ENCODE measurements at places on chromosomes 12 and 14.

DNA sequence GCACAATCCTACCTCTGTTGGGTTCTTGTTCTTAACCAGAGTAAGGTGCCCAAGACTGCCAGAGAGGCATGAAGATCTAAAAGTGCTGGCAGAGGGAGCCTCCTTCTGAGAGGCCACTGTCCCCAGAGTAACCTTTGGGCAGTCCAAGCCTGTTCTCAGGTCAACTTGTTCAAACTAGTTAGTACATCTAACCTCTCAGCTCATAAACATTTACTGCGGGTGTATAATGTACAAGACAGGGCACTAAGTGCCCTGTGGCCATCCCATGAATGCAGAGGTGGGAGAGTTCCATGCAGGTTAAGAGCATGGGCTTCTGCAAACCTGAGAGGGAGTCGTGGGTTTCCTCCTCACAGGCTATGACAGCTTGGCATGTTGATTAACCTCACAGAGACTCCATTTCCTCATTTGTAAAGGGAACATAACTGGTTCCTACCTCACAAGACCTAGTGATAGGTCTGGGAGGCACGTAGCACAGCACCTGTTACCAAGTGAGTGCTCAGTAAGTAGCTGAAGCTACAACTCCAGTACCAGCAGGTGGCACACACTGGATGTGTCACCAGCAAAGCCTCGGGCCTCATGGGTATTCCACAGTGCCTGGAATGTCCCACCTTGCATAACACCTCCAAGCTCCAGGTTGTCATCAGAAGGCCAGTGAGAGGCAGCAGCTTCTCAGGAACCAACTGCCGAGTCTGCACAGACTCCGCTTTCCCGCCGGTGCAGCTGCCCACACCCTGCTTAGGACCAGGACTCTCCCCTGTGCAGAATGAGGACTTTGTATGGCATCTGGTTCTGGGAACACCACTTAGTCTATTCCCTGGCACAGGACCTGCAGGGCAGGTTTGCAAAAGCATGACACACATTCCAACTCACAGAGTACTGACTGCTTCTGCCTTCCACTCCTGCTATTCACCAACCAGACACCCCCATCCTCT, 4.4 kb downstream of the VDR start:
- DNase-seq = no peak

GRCh38 chr12:57734591-57734990, 4.0 kb downstream of the AGAP2 start:
- DNase-seq = no peak

DNA sequence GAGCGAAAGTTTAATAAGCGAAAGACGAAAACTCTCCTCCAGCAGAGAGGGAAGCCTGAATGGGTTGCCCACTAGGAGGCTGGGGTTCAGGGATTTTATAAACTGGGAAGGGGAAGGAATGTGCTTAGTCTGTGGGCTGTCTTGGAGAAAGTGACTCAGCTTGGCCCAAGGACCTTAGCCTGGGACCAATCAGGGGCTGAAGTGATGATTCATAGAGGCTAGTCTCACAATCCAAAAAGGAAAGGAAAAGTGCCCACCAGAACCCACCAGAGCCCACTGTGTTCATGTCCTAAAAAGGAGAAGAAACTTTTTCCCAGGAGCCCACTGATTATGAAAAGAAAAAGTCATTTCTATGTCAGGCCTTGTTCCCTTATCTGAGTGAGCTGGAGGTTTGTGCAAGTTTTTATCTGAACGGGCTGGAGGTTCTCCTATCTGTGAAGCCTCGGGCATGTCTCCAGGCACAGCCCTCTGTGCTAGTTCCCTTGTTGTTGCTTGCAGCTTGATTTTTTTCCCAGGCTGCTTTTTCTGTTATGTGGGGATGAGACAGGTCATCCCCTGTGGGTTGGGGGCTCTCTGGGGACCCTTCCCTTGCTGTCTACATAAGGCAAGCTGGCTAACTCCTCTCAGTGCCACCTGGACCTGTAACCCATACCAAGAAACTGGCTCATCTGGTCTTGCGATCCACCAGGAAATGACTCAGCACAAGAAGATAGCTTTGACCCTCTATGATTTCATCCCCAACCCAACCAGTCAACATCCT, 8.3 kb upstream of the GOLGA5 start:
- DNase-seq = no peak

DNA sequence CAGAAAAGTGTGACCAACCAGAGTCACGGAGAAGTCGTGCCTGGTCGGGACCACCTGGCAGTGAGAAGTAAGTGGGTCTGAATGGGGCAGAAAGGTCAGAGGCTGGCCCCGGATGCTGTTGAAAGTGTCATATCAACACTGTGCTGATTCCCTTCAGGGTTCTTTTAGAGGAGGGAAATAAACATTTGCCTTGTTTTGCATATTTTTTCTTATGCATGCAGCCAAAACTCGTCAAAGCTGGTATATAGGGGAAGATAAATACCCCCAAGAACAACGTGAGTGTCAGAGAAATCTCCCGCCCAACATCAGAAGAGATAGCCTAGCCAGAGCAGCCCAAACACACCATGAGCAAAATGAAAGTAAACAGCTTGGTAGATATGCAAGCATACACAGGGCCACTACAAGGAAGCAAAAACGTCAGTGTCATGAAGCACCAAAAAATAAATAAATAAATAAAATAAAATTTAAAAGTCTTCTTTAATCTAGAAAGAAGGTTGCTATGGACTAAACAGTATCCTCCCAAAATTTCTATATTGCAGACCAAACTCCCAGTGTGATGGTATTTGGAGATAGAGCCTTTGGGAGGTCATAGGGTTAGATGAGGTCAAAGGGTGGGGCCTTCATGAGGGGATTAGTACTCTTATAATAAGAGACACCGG, 22.1 kb downstream of the EIF5 start:
- DNase-seq = no peak

GRCh38 chr12:118637767-118638370, 261.5 kb downstream of the SUDS3 start:
- no peak for DNase-seq

DNA sequence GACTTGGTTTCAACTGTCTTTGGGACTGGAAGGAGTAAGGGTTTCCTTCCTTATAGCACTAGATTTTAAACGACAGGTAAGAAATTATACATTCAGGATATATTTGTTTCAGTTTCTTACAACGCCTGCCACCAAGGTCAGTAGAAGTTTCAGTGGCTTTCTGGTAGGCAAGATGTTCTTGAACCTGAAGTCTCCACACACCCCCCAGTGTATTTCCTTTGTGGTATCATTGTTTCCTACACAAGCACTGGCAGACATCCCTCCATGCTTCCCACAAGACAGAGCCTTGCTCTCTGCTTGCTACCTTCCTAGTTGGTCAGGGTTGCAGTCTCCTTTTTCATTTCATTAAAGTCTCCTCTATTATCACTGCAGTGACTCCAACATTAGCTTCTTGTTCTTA, 283.1 kb downstream of the FLRT2 start:
- no peak for DNase-seq

DNA sequence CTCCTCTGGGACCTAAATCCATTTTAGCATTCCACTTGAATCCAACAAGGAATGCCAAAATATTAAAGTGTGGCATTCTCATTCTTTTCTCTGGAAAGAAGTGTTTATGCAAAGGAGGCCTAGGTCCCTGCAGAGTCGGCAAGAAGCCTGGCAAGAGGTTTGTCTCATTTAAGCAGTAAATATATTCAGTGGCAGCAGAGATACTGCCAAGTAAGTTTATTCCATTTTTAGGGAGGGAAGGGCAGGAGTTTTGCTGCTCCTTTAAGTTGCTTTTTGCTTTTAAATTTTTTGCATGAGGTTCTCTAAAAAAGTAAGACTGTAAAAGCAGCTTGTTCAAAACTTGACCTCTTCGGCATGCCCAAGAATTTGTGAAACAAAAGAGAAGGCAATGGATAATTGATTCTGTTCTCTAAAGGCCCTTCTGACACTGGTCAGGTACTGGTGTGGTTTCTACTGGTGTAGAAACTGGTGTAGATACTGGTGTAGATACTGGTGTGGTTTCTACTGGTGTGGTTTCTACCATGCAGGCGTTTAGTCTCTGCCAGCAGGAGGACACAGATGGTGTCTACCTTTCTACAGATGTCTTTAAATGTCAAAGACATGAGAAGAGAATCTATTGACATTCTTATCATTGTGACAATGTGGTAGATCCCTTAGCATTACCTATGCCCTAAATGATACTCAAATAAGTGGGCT, 107.3 kb downstream of the SAMD4A start:
- no peak for DNase-seq

- no peak for DNase-seq
These were observed 138.2 kb upstream of the LHX5 start for GRCh38 chr12:113609692-113610469.

GRCh38 chr12:55816881-55817344, 611 bp downstream of the SARNP start:
- no peak for DNase-seq

GRCh38 chr14:98035396-98035795, 1236.6 kb downstream of the BCL11B start:
- DNase-seq = no peak

DNA sequence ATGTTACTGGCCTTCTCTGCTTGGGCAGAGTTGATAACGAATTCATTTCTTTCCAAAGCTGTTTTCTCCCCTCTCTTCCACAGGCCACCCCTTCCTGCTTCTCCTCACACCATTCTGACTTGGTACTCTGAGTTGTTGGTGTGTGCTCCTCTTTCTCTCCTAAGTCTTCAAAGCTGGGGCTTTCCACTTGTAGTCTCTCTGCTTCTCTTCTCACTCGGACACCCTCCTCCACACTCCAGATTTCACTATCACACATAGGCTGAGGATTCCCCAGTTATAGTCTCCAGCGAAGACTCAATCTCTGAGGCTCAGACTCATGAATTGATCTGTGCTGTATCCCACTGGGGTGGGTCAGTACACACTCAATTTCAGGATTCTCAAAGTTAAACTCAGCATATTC, 201.0 kb downstream of the SSPN start:
- DNase-seq = no peak

GRCh38 chr14:95660651-95661515, 25.3 kb upstream of the TCL1B start:
- no peak for DNase-seq

- no peak for DNase-seq
These were observed 110.3 kb upstream of the NCOR2 start for GRCh38 chr12:124677552-124678356.

All from CD4-positive, alpha-beta T cell treated with Interleukin-6 at 100 ng/mL for 8 hours (primary cell).